Airway epithelial cell (primary cell): ENCODE measurements at places on chromosomes 2 and 18. TPM values are rescaled to one million over a fixed set of nuclear protein-coding genes. Genes with fewer than 3 reads are reported as not detected.

The DPP10 gene
- total RNA-seq = not detected in 2 replicates

The NDUFAF7 gene
- total RNA-seq = 8.5 and 9.7 TPM in 2 replicates

The GREB1 gene
- 0.07 TPM in 1 of 2 replicates, not detected in the other for total RNA-seq

The TIGD1 gene
- total RNA-seq = 1.1 and 2.2 TPM in 2 replicates

The FAP gene
- total RNA-seq = 3.2 and 4.3 TPM in 2 replicates

The CCDC121 gene
- 0.21 and 0.74 TPM in 2 replicates for total RNA-seq

The KLHL29 gene
- total RNA-seq = 3.1 and 3.8 TPM in 2 replicates

The GPATCH11 gene
- total RNA-seq = 2.4 and 4.2 TPM in 2 replicates

The ZNF804A gene
- total RNA-seq = 0.05 and 0.07 TPM in 2 replicates

The IL1RN gene
- 163 and 193 TPM in 2 replicates for total RNA-seq

The CDH19 gene
- total RNA-seq = 0.14 TPM in 1 of 2 replicates, not detected in the other

The SOX11 gene
- total RNA-seq = 4.2 and 5.0 TPM in 2 replicates

The C2orf66 gene
- total RNA-seq = 0.09 and 0.56 TPM in 2 replicates

The NEB gene
- total RNA-seq = 0.07 TPM in 1 of 2 replicates, not detected in the other

The CENPA gene
- 6.2 and 12.6 TPM in 2 replicates for total RNA-seq

The FAM110C gene
- 12.9 and 14.2 TPM in 2 replicates for total RNA-seq

The ALPG gene
- not detected in 2 replicates for total RNA-seq

The NLRC4 gene
- not detected in 2 replicates for total RNA-seq

The CD8B gene
- total RNA-seq = not detected in 2 replicates

The PPP1R1C gene
- 2.2 and 14.6 TPM in 2 replicates for total RNA-seq

The FSHR gene
- total RNA-seq = not detected in 2 replicates

The ALLC gene
- total RNA-seq = not detected in 2 replicates

The CXCR4 gene
- total RNA-seq = not detected in 2 replicates

The RNF144A gene
- 0.23 and 0.99 TPM in 2 replicates for total RNA-seq

The AGXT gene
- total RNA-seq = not detected in 2 replicates

The SP140 gene
- not detected in 2 replicates for total RNA-seq

The GALM gene
- 4.5 and 8.6 TPM in 2 replicates for total RNA-seq

The TRIB2 gene
- total RNA-seq = 17.4 and 19.5 TPM in 2 replicates

The DNAJC27 gene
- total RNA-seq = 1.3 and 2.3 TPM in 2 replicates

The EMX1 gene
- total RNA-seq = not detected in 2 replicates

The SKOR2 gene
- not detected in 2 replicates for total RNA-seq

The PDCD1 gene
- not detected in 2 replicates for total RNA-seq

The LAMA1 gene
- total RNA-seq = 14.5 and 22.1 TPM in 2 replicates

The RAB10 gene
- 208 and 230 TPM in 2 replicates for total RNA-seq

The MOGAT1 gene
- total RNA-seq = not detected in 2 replicates

The ITPRID2 gene
- total RNA-seq = 59.0 and 64.7 TPM in 2 replicates

The RPRM gene
- total RNA-seq = not detected in 2 replicates

The PLGLB2 gene
- total RNA-seq = not detected in 2 replicates

The ARHGAP28 gene
- 1.4 and 2.4 TPM in 2 replicates for total RNA-seq

The TRIM43 gene
- not detected in 2 replicates for total RNA-seq

The CTNNA2 gene
- not detected in 2 replicates for total RNA-seq

The CCDC148 gene
- 0.09 and 0.14 TPM in 2 replicates for total RNA-seq

The MLPH gene
- 3.8 and 7.8 TPM in 2 replicates for total RNA-seq

The LYG2 gene
- total RNA-seq = not detected in 2 replicates

The CNGA3 gene
- total RNA-seq = not detected in 2 replicates

The NRP2 gene
- total RNA-seq = 20.4 and 21.5 TPM in 2 replicates

The SH3RF3 gene
- 0.78 and 1.1 TPM in 2 replicates for total RNA-seq

The GALR1 gene
- not detected in 2 replicates for total RNA-seq

The CRYGD gene
- not detected in 2 replicates for total RNA-seq

The MC2R gene
- total RNA-seq = not detected in 2 replicates

The AOX1 gene
- total RNA-seq = 3.7 and 10.6 TPM in 2 replicates

The SRD5A2 gene
- total RNA-seq = not detected in 2 replicates
